ENCODE measurements at places on chromosomes 2 and 18. TPM values are rescaled to one million over a fixed set of nuclear protein-coding genes. Genes with fewer than 3 reads are reported as not detected.

DNA sequence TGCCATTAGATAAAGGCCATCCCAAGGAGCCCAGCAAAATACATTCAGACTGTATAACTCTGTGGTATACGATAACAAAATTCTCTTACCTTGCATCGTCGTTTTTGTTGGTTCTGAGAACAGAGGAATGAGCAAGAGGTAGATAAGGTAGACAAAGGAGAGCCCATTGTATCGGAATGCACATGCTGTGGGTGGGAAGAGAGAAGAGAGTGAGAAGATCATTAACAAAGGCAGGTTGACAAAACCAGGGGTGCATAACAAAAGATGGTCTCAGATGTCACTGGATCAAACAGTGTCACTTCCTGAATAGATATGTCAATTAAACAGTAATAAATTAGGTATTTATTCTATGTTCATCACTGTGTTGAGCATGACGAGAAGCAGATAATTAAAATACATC is 83.3 kb downstream of the PIEZO2 start:
- ATAC-seq, result no peak

CAPN14 gene
- total RNA-seq, result 0.67 TPM

PLEKHA3 gene
- 17.9 TPM for total RNA-seq

COL4A4 gene
- 0.26 TPM for total RNA-seq

DNA sequence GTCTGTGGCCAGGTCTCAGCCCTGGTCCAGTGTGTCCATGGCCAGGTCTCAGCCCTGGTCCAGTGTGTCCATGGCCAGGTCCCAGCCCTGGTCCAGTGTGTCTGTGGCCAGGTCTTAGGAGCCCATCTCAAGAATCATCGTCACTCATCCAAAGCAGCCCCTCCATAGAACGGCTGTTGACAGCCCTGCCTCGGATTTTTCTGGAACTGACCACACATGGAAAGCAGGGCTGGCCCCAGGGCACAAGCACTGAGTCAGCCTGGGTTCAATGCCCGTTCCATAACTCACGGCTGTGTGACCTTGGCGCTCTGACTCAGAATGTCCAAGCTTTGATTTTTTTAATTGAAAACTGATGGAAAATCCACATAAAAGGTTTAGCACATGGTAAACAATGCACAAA is 59.9 kb upstream of the SNTG2 start:
- no peak for ATAC-seq

DNA sequence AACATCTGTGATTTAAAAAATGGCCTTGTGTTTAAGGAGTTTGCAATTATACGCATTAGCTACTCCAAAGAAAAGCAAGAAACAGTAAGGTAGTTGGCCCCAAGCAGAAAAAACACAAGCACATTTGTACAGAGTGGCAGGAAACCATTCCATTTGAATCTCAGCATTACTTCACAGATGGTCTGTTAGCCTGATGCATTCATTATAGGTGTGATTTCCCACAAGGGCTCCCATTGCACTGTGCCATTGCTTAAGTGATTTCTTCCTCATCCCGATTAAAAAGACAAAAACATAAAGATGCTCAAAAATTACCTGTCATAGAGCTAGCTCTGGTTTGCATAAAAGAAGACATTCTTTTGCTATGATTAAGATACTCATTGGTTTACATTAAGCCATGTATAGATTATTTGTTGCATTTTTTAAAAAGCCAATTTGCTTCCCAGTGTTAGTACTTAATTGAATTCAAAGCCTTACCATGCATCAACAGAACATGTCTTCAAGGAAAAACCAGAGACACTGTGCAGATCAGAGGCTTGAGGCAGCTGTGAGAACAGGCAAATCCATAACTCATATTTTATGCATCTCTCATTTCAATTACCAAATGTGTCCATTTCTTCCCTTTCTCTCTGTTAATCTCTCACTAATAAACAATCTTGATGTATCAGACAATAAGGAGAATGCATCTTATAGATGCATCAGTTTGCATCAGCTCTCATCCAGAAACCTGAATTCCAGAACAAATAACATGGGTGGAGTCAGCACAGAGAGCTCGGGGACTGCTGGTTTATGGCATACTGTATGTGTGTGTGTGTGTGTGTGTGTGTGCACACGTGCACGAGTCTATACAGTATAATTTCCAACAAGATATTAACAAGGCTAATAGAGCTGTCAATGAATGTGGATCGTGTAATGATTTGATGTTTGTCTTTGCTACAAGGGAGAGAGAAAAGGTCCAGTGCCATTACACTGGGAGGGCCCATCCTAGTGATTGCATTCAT is 558.6 kb upstream of the HS6ST1 start:
- ATAC-seq, result no peak

GRCh38 chr2:41079011-41079410 is 627.1 kb upstream of the SLC8A1 start:
- ATAC-seq, result no peak

SULT1C2 gene
- total RNA-seq, result not detected

CROCC2 gene
- not detected for total RNA-seq

DNA sequence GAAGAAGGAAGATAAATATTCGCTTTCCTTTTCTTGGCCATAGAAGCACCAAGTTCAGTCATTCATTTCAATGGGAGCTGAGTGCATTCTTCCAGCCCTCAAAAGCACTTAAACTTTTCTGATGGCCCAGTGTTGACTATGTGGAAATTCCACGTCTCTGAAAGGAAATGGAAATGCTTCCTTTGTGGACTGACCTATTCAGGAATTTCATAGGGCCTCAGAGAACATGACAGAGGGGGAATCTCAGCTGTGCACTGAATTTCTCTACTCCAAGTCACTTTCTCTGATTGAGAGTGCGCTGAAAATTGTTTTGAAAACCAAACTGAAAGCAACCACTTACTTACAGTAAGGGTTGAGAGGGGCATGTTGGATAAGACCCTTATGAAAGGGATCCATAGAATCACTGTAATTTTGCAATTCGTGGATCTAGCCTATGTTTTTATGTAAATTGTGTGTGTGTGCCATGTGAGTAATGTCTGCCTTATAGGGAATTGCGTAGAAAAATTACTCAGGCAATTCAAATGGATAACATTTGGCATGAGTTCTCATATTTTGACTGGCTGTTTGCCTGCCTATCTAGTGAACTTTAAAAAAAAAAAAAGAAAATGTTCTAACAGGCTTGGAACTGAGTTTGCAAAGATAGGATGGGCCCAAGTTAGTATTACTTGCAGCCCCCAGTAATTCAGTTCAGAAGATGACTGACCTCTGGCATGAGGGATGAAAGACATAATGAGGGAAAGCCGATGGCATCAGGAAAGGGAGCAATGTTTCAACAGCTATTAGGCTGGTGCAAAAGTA is 437.0 kb downstream of the PTPRM start:
- no peak for ATAC-seq

GRCh38 chr2:102271844-102272243 is 39.5 kb upstream of the IL1RL1 start:
- ATAC-seq, result peak; percentile 58

GRCh38 chr2:160247296-160248035 is 47.4 kb upstream of the ITGB6 start:
- no peak for ATAC-seq

DNA sequence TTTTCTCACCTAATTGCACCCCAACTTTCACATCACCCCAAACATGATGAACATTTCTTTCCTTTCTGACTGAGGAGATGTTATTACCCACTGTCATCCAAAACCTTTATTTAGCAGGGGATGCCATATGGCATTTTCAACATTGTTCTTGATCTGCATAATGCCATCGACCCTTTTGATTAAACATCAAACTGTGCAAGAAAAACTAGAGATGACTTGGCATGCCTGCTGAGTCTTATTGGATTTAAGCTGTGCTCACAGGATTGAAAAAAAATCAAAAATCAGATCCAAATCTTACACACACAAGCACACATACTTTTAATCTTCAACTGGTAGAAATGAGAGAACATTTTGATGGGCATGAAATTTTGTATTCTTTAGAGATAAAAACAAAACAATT is 536.0 kb downstream of the TMX3 start:
- ATAC-seq, result no peak

GRCh38 chr2:228548230-228548629 is 366.7 kb upstream of the SPHKAP start:
- no peak for ATAC-seq

- no peak for ATAC-seq
Measured at GRCh38 chr2:590214-591175, 86.7 kb downstream of the TMEM18 start.

GRCh38 chr2:141724426-141724825 is 406.4 kb downstream of the LRP1B start:
- ATAC-seq, result no peak

GRCh38 chr2:24049485-24050021 is at the start of gene FKBP1B:
TSS of gene FKBP1B (plus strand) at chr2:24049741. CDS start at chr2:24049850, 109 bp downstream.
- ATAC-seq, result peak; percentile 22

DNA sequence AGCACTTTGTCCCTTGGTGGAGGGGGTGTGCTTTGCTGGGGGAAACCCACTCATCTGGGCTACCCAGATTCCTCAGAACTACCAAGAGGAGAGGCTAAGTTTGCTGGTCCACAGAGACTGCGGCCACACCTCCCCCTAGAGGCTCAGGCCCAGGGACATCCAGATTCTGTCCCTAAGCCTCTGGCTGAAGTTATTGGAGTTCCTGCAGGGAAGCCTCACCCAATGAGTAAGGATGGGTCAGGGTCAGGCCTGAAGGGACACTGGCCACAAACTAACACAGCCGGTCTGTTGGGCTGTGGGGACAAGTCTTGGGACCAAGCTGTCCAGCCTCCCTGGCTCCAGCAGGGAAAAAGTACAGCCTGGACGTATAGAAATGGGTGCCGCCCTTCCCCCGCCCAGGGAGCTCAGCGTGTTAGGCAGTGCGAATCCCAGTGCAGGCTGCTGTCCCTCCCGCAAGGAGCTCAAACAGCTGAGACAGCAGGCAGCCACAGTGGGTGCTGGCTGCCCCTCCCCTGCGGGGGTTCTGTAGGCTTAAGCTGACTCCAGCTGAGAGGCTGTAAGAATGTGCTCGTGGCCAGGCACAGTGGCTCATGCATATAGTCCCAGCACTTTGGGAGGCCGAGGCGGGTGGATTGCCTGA is 86.9 kb upstream of the ARL5A start:
- no peak for ATAC-seq

DNER gene
- total RNA-seq, result not detected

DNA sequence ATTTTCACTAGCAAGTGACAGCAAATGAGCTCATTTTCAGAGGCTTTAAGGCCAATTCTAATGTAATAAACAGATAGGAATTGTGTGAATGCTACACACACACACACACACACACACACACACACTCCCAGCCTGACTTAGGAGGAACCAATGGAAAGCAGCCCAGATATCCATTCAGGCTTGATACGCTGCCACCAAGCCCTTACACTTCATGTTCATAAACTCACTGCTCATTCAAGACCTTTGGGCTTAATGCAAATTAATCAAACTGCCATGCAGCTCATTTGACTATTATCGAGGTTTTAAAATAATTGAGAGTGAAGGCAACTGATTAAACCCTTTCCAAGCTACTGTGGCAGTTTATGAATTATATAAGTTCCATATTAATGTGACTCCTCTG is 298.9 kb upstream of the NCKAP5 start:
- no peak for ATAC-seq

SULT1C4 gene
- total RNA-seq, result not detected

LHCGR gene
- not detected for total RNA-seq

SOCS6 gene
- 1.6 TPM for total RNA-seq

GRCh38 chr2:133674433-133675331 is 106.4 kb upstream of the NCKAP5 start:
- no peak for ATAC-seq

- no peak for ATAC-seq
Measured at GRCh38 chr2:181058378-181059269, 78.2 kb downstream of the UBE2E3 start.

ICOS gene
- total RNA-seq, result 194 TPM

GRCh38 chr2:70916291-70916690 is 19.4 kb upstream of the ATP6V1B1 start:
- no peak for ATAC-seq

DNA sequence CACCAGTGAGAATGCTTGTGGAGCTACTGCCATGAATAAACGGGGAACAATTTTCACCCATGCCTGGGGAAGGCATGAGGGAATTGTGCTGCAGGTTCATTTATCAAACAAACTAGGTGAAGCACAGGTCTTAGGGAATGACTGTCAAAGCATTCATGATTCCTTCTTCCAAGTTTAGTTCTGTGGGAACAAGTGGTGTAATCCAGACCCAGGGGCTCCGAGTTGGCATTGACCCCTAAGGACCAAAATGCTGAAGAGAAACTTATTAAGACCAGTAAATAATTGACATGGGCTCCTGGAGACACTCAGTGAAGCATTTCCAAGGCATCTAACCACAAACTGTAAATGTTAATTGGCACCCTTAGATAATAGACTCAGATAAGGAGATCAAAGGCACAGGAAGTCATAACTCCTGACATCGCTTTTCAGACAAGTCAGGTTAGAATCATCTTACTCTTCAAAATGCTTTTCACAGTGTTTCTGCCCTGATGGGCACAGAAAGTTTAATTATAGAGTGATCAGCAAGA is 96.9 kb downstream of the SPP2 start:
- ATAC-seq, result peak; percentile 53

LRRC30 gene
- not detected for total RNA-seq

DNA sequence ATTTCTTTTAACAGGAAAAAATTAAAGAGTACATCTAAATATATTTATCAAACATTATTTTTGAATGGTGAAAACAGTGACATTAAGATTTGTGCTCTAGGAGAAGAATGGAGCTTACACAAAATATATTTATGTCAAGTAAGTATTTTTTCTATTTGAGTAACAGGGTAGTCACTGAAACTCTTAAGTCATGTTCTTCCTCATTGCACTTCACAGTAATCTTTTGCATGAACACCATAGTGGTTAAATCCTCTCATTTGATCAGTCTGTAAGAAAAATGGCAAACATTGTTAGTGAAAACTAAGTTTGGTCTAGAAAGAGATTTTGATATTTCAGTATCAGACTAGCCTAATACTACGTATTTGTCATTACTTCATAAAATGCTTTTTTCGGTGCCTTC is 8.1 kb downstream of the GMCL1 start:
- ATAC-seq, result peak; percentile 66

GRCh38 chr2:3200420-3200939 is 177.1 kb downstream of the EIPR1 start:
- no peak for ATAC-seq

- no peak for ATAC-seq
Measured at GRCh38 chr18:37019157-37019827, 190.4 kb downstream of the KIAA1328 start.

DNA sequence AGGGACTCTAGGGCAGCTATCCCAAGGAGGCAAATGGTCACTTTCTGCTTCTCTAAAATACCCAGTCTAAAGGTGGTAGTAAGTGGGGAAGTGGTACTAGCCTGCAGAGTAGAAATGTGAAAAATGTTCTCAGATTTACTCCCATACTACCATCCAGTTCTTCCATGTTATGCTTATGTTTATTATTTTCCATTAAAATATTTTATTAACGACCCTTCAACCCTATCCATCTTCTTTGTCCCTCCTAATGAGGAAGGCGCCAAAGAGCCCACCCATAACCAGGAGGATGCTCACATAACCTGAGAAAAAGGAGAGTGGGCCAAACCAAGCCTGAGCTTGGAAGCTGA is 153.5 kb downstream of the ANTXR1 start:
- ATAC-seq, result no peak

GRCh38 chr18:61972389-61973264 is 79.8 kb upstream of the RNF152 start:
- ATAC-seq, result peak; percentile 22

Data from activated T-helper 17 cell treated with anti-CD3 and anti-CD28 coated beads, Interleukin-2, amount 50 U/mL, for 72 hours (primary cell).